ENCODE measurements at places on chromosomes 16 and 17. TPM values are rescaled to one million over a fixed set of nuclear protein-coding genes. Genes with fewer than 3 reads are reported as not detected.

KRTAP9-1 gene
- not detected for total RNA-seq

PRSS21 gene
- total RNA-seq = 1.8 TPM

- DNase-seq = no peak
- H3K27me3 ChIP-seq = peaks cover 3% of the 10 kb centered on the region
- H3K27ac ChIP-seq = no peak overlapping the region
- H3K4me1 ChIP-seq = no peaks in the 10 kb centered on the region
- H3K36me3 ChIP-seq = no peaks in the 10 kb centered on the region
These were observed 77.0 kb downstream of the NTN1 start for GRCh38 chr17:9098242-9098825.

- no peaks in the 10 kb centered on the region for H3K36me3 ChIP-seq
- peaks cover 13% of the 10 kb centered on the region for H3K27me3 ChIP-seq
- H3K4me1 ChIP-seq = no peaks in the 10 kb centered on the region
- no peak for DNase-seq
- H3K27ac ChIP-seq = no peak overlapping the region
These were observed 25.4 kb downstream of the RTN4RL1 start for GRCh38 chr17:1999557-2000251.

DNA sequence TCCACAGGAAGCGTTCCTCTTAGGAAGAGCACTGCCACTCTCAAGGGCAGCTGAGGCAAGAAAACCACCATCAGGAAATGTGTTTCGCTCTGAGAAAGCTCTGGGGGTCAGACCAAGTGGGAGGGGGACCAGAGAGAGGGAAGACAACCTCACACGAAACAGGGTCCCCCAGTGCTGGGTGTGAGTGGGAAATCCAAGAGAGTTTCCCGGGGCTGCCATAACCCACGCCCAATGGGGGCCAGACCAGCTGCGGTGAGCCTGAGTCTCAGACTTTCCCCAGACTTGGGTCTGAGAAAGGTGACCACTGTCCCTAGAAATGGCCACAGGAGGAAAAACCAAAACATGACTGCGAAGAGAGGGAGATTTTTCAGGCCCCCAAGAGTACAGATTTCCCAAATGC, 14.5 kb downstream of the DNAH17 start:
- peaks cover 5% of the 10 kb centered on the region for H3K27me3 ChIP-seq
- no peaks in the 10 kb centered on the region for H3K36me3 ChIP-seq
- H3K4me3 ChIP-seq = no peak overlapping the region
- H3K4me1 ChIP-seq = no peaks in the 10 kb centered on the region
- DNase-seq = no peak
- no peak overlapping the region for H3K27ac ChIP-seq

DNA sequence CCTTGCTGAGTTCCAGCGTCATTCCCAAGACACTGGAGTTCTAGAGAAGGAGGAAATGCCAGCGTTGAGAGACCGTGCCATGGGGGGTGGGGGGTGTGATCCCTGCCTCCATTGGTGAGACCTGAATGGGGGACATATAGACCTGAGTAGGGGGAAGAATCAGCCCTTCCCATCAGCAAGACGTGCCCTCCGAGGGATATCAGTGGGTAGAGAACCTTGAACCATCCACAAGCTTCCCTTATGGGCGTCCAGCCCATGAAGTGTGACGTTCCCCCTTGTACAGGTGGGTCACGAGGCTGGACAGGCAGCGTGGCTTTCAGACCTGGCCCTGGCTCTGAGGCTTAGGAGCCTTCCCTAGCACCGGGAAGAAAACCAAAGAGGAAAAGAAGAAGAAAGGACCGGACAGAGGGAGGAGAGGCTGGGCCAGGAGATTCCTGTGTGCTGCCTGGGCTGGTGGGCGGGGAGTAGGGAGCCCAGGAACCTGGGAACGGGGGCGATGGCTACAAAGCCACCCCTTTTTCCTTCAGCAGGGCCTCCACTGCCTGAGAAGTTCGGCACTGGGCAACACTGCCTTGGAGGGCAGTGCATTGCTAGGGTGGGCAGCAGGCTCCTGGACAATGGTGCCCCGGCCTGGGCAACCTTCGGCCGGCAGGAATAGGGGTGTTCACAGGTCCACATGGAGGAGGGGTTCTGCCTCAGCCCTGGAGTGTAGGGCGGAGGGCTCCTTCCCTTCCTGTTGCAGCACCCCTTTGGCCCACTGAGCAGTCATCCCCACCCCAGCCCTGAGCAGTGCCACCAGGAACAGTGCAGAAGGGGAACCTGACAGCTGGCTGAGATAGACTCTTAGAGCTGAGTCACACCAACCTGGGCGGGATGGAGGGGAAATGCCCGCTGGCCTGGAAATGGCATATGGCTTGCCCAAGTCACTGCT, 7.2 kb downstream of the RAB11FIP4 start:
- no peaks in the 10 kb centered on the region for H3K36me3 ChIP-seq
- H3K4me1 ChIP-seq = no peaks in the 10 kb centered on the region
- no peaks in the 10 kb centered on the region for H3K27me3 ChIP-seq
- H3K4me3 ChIP-seq = no peak overlapping the region
- H3K27ac ChIP-seq = no peak overlapping the region

All from B cell (primary cell).